Omental fat pad (tissue), 4 donors: ENCODE measurements at places on chromosomes 7 and 10. TPM values are rescaled to one million over a fixed set of nuclear protein-coding genes. Genes with fewer than 3 reads are reported as not detected.

DNA sequence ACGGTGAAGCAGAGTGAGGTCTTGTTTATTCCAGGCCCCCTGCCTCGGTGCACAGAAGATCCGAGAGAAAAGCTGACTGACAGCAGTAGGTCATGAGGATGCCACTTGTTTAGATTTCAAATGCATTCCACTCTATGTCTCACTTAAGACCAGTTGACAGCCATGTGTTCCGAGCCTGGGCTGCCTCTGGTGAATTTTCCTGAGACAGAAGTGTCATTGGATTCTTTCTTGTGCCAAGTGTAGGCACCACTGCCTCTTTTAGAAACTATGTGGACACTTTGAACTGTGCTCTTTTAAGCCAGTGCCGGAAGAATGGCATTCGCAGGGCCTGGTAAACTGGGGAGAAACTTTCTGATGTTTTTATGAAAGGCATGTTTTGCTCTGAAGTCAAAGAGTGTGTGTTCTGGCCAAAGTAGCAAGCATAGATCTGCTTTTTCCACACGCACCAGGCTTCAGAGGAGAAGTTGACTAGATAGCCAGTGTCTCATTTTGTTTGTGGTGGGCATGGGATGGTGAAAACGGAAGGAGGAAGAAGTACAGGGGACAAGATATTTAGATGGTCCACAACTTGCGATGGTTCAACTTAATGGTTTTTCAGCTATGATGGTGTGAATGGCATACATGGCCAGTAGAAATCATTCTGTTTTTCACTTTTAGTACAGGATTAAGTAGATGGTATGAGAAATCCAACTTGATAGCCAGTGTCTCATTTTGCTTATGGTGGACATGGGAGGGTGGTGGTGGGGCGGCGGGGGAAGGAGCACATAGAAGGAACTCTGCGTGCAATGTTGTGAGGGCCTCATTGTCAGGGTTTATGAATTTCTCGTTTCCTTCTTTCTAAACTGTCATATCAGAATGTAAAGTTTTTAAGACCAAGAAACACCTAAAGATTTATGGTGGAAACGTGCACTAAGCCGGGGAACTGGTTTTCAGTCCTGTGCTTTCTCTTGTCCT lies 41.5 kb downstream of the CYP17A1 start:
- DNase-seq = no peak

GRCh38 chr7:13414661-13415107 lies 574.8 kb downstream of the ETV1 start:
- no peak for DNase-seq

TUBAL3 gene
- total RNA-seq = not detected

- no peak for DNase-seq
Measured at GRCh38 chr7:25964483-25964991, 187.5 kb upstream of the NFE2L3 start.
